ENCODE measurements at places on chromosomes 11 and 22.
A peak's percentile ranks its signal among the peaks of the same experiment; 100 is the strongest.

DNA sequence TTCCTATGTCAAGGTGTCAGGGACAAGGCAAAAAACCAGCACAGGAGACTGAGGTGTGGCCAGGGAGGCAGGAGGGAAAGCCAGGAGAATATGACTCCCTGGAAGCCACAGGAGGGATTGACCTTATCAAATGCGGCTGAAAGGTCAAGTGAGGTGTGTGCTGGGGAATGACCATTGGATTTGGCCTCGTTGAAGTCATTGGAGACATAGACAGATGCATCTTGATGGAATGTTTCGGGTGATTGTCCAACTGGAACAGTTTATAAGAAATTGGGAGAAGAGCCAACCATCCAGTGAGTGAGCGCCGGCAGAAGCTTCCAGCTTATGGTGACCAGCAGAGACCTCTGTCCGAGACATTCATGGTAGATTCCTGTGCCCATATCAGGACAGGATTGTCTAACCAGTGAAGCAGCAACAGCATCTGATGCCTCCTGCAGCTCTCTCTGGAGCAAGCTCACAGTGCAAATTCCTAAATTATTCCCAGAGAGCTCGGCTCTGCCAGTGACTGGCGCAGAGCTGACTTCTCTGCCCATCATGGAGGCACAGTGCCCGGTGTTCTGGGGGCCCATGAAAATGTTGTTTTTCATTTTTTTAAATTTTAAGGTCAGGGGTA, 95.4 kb downstream of the MYO18B start:
- no peak for DNase-seq

GRCh38 chr11:74011360-74012073, 2.6 kb upstream of the UCP3 start:
- DNase-seq, result no peak

- no peak for DNase-seq
Measured at GRCh38 chr11:127028648-127029047, 28.1 kb upstream of the KIRREL3 start.

DNA sequence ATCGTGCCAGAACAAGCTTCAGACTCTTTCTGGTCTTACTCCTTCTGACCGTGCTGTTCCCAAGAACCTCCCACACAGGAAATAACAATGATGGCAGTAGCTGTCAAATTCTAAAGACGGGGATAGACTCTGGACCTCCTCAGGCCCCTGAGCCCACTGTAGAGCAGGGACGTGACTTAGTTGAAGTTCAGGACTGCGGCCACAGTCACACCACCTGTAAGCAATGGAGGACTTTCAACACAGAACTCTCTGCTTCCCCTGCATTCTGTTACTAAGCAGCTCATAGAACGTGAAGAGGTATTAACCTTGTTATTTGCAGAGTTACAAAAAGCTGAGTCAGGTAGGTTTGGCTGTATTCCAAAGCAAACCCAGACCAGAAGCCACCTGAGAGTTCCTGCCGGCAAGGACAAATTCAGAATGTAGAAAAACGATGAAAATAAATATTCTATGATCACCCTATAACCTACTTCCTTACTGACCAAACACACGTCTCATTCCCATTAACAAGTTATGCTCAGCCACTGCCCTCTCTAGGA, 12.7 kb downstream of the TMEM45B start:
- DNase-seq, result no peak

DNA sequence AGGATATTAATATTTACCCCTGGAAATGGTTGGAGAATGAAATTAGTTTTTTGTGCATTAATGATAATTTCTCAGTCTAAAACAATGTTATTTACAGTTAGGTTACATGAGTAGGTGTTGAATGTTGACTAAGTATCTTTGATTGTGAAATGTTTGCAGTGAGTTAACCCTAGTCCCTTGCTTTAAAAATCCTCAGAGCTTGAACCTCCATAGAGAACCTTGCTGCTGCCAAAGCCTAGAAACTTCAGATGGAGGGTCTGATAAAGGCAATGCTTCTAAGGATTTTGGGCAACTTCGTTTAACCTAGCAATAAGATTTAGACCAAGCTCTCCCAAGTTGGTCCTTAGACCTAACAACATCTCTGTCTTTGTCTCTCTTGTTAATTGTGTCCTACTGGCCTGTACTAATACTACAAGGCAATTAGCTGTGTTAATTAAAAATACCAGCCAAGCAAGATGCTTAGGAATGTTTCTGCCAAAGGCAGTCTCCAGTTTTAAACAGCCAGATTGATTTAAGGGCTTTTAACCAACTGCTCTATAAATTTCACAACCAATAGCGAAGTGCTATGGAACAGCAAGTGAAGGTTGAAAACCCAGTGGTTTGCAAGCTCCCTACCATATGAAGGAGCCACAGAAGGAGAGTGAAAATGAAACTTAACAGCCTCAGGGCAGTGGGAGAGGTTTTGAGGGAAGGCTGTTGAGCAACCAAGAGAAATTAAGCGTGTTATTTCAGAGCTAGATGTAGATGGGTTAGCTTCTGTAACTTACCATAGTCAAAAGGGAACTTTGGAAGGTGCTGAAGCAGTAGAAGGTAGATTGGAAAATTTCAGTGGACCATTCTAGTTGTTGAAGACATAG, 295.9 kb upstream of the ANO5 start:
- DNase-seq, result no peak

- DNase-seq, result no peak
Measured at GRCh38 chr11:33898957-33899356, 7.1 kb upstream of the LMO2 start.

DNA sequence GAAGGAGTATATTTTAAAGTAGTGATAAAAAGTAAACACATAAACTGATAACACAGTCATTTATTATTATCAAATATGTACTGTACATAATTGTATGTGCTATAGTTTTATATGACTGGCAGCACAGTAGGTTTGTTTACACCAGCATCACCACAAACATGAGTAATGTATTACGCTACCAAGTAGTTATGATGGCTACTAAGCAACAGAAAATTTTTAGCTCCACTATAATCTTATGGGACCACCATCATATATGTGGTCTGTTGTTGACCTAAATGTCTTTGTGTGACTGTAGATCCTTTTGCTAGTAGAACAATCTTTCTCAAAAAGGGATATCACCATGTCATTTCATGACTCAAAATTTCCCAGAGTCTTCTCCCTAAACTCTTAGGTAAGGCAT, 93.5 kb downstream of the LARGE2 start:
- no peak for DNase-seq

DNA sequence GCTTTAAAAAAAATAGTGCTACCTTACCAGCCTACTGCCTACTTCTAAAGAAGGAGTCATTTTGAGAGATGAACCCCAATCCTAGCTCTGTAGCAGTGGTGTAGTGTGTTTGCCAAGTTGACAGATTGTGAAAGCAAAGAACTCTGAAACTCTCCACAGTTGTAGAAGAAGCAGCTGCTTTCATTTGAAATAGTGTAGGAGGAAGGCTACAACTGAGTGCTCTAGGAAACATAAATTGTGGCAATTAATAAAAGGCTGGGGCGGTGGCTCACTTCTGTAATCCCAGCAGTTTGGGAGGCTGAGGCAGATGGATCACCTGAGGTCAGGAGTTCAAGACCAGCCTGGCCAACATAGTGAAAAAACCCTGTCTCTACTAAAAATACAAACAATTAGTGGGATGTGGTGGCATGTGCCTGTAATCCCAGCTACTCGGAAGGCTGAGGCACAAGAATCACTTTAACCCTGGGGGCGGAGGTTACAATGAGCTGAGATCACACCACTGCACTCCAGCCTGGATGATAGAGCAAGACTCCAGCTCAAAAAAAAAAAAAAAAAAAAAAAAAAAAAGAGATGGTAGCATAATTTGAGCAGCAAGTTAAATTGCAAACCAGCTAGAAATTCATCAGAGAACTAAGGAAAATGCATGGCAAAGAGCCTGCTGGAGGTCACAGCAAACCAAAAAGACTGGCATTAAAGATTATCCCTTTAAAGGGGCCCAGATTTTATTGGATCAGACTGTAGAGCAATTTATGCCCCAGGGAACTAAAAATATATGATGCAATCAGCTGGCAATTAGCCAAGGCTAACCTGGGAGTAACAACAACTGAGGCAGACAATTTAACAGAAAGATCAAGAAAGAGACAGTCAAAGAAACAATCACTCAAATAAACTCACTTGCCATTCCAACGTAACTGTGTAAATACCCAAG, 112.6 kb downstream of the LUZP2 start:
- DNase-seq, result no peak

- peak; percentile 62 for DNase-seq
Measured at GRCh38 chr22:30279046-30279788, 10.1 kb downstream of the CASTOR1 start.

DNA sequence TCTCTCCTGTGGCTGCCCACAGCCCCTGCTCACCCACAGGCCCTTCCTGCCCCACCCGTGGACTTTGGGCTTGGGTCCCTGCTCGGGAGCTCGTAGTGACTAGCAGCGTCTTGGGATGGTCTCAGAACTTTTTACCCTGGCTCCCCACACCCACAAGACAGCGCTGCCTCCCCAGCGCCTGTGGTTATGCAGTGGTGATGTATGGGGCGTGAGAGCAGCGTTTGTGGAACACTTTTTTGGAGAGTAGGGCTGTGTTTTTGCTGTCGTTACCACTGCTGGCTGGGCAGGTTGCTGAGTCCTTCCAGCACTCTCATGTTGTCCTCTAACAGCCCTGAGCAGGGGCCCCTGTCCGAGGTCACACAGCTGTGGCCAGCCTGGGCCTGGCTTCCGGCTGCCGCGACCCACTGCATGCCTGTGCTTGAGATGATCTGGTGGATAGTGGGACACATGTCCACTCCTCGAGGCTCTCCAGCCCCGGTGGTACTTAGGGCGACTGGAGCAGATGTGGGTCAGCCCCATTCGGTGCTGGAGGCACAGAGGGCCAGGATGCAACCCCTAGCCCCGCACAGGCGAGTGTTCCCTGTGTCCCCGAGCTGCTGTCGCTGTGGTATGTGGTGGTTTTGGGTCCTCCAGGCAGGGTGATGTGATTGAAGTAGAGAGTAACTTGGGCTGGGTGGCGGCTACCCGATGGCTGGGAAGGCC, 7.1 kb upstream of the GRAMD4 start:
- DNase-seq, result peak; percentile 58

DNA sequence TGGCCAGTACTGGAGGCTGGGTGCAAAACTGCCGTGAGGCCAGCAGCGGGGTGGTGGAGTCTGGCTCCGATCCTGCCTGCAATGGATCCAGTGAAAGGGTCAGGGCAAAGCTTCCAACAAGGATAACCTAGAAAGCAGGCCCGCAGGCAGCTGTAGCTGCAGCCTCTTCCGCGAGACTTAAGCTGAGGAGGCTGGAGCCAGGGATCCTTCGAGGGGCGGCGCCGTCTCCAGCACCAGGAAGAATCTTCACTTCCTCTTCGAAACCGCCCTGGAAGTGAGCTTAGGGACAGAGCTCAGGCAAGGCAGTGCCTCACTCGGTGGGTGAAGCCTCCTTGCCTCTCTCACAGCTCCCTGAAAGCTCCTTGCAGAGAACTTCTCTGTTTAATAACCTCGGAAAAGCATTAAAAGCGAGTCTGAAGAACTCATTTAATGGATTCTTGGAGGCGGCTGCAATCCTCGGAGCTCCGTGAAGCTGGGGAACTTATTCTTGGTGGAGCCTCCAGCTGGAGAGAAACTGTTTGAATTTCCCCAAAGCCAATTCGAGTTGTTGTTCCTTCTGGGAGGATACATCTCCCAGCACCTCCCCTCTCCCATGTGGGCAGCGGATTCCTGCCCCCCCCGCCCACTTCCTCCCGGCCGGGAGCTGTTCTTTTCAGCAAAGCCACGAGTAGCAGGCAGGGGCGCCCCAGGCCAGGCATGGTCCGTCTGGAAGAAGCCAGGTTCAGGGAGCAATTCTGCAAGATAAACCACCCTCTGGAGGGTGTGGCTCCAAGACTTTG, 169.9 kb downstream of the CTTN start:
- peak; percentile 45 for DNase-seq

- DNase-seq, result no peak
Measured at GRCh38 chr22:48628891-48629543, 1198.7 kb downstream of the BRD1 start.

GRCh38 chr11:73266646-73267020, 5.5 kb upstream of the P2RY6 start:
- DNase-seq, result no peak

DNA sequence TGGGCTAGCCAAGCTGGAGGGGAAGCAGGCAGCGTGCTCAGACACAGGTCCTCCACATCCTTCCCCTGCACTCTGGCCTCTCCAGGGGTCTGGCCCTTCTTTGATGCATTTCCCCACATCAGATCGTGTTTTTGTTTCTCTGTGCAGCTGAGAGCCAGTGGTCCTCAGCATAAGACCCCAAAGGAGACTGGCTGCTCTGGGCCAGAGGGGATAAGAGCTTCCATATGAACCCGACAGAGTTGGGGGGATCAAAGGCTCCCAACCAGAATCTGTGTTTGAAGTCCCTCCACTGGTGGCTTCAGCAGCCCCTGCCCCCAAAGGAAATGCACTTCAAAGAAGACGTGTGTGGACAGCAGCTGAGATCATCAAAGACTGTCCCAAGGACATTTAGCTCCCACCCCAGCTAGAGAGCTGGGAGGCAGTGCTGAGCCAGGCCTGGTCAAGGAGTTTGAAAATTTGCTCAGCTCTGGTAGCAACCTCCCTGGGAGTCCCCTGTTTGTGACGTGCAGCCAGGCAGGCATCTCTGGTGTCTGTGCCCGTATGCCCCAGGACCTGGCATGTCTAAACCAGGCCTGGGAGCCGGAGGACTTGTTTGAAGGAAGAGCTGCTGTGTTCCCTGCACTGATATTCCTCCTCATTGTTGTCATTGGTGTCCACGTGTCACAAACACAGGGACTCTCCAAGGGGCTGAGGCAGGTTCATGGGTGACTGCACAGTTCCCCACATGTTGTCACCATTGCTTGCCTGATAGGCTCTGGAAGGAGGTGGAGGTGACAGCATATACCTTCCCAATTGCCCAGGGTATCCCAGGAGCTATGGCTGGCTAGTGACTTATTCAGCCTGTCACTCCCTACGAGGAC, 99.0 kb downstream of the AMOTL1 start:
- no peak for DNase-seq

GRCh38 chr11:11876458-11876857, 34.7 kb downstream of the USP47 start:
- peak; percentile 36 for DNase-seq

DNA sequence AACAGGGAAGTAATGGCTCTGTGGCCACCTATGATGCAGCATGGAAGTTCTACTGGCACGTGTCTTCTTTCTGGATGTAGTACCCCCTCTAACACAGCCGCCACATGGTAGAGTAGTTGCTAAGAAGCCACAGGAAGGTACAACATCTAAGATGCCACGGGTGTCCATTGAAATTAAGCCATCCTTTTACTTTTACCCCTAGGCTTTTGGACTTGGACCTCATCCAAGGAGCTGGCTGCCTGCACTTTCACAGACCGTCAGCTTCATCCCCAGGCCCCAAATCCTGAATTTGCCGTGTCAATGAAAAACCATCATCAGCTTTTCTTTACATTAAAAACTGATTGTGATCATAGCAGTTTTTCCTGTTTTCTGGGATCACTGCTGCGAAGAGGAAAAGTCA, 102.4 kb downstream of the RPL27A start:
- DNase-seq, result no peak
